HuH-7 (cell line): ENCODE measurements at places on chromosomes 16 and 17.

GRCh38 chr16:104928-105327, 26.9 kb downstream of the MPG start:
- no peak for DNase-seq

- DNase-seq, result no peak
Observed at GRCh38 chr17:74779501-74779900, 3.4 kb upstream of the NAT9 start.

GRCh38 chr16:1541293-1542165, 8.1 kb downstream of the TMEM204 start:
- no peak for DNase-seq

GRCh38 chr16:9235867-9236266, 144.4 kb downstream of the HAPSTR1 start:
- DNase-seq, result no peak

- no peak for DNase-seq
Observed at GRCh38 chr17:79556271-79556670, 54.6 kb downstream of the RBFOX3 start.

- no peak for DNase-seq
Observed at GRCh38 chr16:3180445-3180878, 7.5 kb upstream of the OR1F1 start.

GRCh38 chr17:42422958-42423712, at the start of gene CAVIN1:
Gene CAVIN1 (minus strand): TSS chr17:42423256. CDS start chr17:42423097, 159 bp downstream.
- peak; percentile 95 for DNase-seq

DNA sequence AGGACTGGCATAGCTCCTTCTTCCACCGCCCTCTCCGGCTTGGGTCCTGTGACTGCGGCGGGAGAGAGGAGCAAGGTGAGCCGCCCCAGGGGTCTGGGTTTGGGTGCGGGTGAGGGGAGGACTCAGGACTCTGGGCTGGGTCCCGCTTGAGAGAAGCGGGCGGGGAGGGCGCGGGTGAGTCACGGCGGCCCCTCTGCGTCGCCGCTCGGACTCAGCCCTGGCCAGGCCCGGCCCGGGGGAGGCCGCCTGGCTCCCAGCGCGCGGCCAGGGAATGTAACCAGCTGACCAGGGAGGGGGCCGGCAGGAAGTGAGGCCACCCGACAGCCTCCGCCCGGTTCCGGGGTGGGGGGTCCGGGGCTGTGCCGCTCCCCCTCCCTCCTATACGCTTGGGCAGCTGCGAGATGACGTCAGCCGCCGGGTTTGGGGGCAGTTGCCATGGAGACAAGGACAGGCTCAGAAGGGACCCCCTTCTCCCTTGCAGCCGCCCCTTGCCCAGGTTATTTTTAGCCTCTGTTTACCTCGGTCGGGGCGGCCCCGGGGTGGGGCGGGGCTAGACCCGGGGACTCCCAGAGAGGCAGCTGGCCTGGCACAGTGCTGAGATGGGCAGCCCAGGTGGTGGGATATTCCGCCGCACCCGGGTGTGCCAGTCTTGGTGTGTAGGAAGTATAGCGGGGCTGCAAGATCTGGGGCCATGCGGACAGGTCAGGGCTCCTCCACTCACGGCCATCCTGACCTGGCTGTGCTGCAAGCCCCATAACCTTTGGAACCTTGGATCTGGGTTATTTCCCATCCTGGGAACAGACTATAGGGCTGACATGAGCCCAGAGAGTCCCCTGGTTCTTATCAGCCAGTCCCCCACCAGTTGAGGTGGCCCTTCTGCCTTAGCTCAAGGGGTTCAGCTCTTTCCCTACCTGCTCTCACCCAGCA, 1.6 kb downstream of the RIPOR1 start:
- peak; percentile 58 for DNase-seq
